ENCODE measurements at places on chromosomes 11 and 22. TPM values are rescaled to one million over a fixed set of nuclear protein-coding genes. Genes with fewer than 3 reads are reported as not detected.

DNA sequence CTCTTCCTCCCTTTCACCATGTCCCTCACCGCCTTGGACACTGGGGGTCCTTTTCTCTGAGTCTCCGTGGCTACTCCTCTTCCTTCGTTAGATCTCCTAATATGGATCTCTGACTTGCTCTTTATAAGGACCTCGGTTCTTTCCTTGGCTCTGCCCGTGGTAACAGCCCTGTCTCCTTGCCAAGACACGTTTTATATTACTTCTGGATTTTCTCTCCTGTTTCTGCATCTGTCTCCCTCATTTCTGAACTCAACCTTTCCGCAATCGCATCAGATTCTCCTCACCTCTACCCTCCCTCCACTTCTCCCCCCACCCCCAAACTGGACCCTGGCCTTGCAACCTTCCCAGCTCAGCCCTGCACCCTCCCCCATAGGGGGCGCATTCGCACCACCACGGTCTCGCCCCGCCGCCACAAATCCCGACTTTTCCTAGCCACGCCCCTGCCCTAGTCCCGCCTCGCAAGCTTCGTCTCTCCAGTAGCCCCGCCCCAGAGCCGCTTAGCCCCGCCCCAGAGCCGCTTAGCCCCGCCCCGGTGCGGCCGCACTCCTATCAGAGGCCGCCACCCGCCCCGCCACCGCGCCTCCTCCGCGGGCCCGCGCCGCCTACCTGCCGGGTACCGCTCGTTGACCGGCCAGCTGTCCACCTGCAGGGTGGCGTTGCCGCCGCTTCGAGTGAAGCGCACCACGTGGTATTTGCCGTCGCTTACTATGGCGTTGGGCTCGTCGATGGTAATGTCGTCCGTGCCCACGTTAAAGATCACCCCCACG lies 39.0 kb downstream of the SLC22A12 start:
- no peak for DNase-seq

The GPR83 gene
- total RNA-seq, result 0.06 TPM

GRCh38 chr11:131914361-131914774 lies 544.0 kb downstream of the NTM start:
- DNase-seq, result no peak

- DNase-seq, result no peak
Measured at GRCh38 chr22:46478083-46478551, 59.3 kb downstream of the CELSR1 start.

The PTPRCAP gene
- total RNA-seq, result 4.0 TPM

The CBLIF gene
- not detected for total RNA-seq

DNA sequence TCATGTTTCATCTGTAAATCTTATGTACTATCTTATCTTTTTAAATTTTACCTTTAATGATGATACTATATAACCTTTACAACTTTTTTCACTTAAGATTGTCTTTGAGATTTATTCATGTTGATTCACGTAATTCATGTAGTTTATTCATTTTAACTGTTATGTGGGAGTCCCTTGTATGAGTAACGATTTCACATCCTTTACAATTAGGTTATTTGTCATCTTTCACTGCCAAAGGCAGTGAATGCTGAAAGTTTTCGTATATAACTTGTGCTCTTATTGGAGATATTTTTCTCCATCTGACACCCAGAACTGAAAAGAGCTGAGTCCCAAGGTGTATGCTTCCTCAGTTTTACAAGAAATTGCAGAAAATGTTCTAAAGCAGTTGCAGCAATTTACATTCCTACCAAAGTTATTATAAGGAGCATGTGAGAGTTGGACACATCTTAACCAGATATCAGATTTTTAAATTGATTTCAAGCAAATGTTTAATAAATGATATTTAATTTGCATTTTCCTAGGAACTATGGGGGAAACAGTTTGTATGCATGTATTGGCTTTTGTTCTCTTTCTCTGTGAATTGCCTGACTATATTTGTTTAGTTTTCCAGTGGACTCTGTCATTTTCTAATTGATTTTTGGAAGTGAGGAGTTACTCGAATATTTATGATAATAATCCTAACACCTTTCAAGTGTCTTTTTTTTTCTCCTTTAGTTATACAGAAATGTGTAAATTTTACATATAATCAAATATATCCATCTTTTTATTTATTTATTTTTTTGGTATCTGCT lies 6.4 kb downstream of the ARL14EP start:
- DNase-seq, result no peak

- DNase-seq, result no peak
Measured at GRCh38 chr22:27681037-27681436, 120.5 kb downstream of the MN1 start.

- DNase-seq, result no peak
Measured at GRCh38 chr11:4102711-4103110, 8.1 kb downstream of the RRM1 start.

DNA sequence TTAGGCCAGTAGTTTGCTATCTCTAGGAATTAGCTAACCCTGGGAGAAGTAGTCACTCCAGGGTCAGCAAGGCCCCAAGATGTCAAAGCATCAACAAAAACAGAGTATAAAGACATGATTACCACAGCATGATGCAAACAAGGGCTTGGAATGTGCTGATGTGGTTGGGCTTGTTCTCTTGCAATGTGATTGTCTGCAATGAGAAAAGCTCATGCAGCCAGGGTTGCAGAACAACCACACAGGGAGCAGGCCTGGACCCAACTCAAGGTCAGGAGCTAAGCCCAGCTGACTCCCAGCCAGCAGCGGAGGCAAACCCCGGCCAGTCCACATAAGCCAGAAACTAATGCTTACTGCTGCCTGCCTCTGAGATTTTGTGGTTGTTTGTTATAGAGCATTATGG lies 132.4 kb upstream of the ZC3H12C start:
- peak; percentile 29 for DNase-seq

GRCh38 chr22:27416511-27417420 lies 384.8 kb downstream of the MN1 start:
- peak; percentile 71 for DNase-seq

DNA sequence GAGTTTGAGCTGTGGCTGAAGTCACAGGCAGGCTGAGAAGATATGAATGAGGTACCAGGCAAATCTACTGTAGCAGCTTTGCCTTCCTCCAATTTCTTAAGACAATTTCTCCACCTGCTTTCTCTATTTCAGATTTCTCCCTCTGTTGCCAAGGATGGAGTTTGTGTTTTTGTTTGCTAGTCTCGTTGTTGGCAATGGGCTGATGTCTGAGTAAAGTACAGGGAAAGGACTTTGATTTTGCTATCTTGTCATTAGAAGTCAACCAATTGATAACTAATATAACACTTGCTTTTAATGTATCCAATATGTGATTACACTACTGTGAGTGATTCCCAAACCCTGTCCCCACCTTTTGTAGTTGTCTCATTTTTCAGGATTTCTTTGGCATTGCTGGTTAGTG lies 40.1 kb upstream of the RRAS2 start:
- no peak for DNase-seq

DNA sequence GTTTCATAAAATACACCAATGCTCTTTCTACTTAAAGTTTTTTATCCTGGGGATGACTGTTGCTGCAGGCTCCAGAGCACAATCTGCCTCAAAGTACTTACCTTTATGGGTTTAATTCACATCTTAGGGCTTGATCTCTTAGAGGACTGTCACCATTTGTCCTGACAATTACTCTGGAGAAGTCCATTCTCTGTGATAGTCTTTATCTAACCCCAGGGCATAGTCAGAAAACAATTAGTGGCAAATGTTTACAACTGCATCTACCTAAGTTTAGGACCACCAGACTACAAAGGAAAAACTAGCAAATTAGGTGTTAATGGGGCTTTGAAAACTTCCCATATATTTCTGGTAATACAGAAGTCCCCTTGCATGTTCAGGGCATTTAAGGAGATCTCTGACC lies 973.5 kb downstream of the JRKL start:
- no peak for DNase-seq

DNA sequence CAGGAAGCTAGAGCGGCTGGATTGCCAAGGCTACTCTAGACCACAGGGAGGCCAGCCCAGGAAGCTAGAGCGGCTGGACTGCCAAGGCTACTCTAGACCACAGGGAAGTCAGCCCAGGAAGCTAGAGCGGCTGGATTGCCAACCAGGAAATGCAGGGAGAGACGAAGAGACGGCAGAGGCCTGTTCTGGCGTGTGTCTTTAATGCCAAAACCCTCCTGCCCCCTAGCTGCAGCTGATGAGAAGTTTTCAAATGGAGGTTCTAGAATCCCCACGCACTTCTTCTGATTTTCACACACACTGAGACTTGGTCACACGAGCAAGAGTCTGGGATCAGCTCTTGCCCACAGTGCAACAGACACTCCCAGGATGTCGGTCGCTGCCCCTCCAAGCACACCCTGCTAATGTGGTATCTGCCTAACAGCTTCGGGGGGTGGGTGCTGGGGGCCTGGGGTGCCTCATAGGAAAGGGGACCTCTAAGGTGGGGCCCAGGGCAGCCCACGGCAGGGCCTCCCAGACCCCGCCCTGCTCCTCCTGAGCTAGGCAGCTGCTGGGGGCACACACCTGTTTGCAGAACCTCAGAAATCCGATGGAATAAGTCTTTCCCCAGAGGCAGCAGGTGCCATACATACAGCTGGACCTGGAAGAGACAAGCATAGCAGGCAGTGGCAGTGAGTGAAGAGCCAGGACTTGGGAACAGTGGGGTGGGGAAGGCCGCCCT lies 28.5 kb downstream of the MAFF start:
- peak; percentile 68 for DNase-seq

DNA sequence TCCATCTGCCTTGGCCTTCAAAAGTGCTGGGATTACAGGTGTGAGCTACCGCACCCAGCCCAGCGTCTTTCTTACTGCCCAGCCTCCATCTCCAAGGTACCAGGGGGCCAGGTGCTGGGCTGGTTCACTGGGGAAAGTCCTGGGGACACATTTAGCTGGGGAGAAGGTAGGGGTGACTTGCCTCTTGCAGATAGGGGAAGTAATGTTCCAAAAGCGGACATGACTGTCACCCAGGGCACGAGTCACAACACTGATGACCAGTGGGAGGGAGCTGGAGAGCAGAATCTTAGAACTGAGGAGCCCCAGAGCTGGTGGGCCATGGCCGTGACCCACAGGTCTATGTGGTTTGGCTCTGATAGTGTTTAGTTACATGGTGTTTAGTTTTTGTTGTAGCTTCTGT lies 2.4 kb upstream of the SLC15A3 start:
- no peak for DNase-seq

DNA sequence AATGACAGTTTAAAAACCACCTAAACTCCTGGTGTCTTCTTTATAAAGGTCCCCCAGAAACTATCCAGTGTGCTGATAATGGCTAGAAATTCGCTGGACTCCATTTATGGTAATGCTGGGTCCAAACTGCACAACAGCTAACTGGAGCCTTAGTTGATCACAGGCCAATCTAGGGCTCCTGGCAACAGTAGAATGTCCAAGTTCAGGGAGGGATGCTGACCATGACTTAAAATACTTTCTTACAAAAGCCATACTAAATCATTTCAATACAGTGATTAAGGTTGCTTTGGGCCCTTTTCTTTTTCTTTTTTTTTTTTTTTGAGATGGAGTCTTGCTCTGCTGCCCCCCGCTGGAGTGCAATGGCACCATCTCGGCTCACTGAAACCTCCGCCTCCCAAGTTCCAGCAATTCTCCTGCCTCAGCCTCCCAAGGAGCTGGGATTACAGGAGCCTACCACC lies 14.5 kb upstream of the GAB2 start:
- DNase-seq, result no peak

The CEND1 gene
- total RNA-seq, result not detected

- peak; percentile 71 for DNase-seq
Measured at GRCh38 chr11:69949327-69949726, 128.8 kb upstream of the ANO1 start.

- peak; percentile 62 for DNase-seq
Measured at GRCh38 chr11:35725885-35726284, 63.3 kb downstream of the TRIM44 start.

DNA sequence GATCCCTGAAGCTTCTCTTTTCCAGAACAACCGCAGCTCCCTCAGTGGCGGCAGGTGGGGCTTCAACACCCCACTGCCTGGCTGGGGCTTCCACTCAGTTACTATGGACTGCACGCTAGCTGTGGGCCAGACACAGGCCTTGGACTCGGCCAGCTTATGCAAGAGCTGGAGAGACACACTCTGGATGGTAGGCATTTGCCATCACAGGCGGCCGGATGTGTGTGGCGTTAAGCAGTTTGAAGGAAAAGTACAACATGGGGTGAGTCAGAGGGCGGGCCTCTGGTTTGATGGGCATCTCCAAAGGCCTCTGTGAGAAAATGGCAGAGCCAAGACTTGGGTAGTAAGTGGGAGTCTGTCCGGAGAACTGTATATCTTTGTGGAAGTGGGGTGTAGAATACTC lies 17.6 kb downstream of the KCNJ4 start:
- no peak for DNase-seq

DNA sequence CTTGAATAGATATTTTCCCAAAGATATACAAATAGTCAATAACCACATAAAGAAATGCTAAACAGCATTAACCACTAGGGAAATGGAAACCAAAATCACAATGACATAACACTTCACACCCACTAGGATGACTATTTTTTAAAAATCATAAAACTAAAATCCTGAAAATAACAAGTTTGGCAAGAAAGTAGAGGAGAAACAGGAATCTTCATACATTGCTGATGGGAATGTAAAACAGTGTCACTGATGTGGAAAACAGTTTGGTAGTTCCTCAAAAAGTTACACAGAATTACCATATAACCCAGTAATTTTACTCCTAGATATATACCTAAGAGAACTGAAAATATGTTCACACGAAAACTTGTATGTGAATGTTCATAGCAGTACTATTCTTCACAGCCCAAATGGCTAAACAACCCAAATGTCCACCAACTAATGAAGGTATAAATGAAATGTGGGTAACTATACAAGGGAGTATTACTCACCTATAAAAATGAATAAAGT lies 12.5 kb downstream of the PICALM start:
- no peak for DNase-seq

GRCh38 chr22:45590262-45590661 lies 81.4 kb upstream of the ATXN10 start:
- DNase-seq, result no peak

The BTG4 gene
- 0.15 TPM for total RNA-seq

GRCh38 chr11:55634813-55635212 lies at the start of gene OR4P4:
Gene OR4P4 (plus strand): TSS chr11:55635113.
- no peak for DNase-seq

- no peak for DNase-seq
Measured at GRCh38 chr11:69825941-69826340, 6.7 kb upstream of the FGF3 start.

- peak; percentile 65 for DNase-seq
Measured at GRCh38 chr22:19060356-19061009, 61.7 kb downstream of the DGCR2 start.

The PANX3 gene
- total RNA-seq, result not detected

GRCh38 chr11:45725776-45726492 lies 60.5 kb upstream of the CHST1 start:
- DNase-seq, result no peak
